COR-L47 (cell line): ENCODE measurements at places on chromosomes 6 and 20.

- no peak for DNase-seq
Observed at GRCh38 chr6:14948586-14949245, 297.2 kb upstream of the JARID2 start.

GRCh38 chr20:62045118-62045517, 20.6 kb downstream of the TAF4 start:
- DNase-seq, result no peak

DNA sequence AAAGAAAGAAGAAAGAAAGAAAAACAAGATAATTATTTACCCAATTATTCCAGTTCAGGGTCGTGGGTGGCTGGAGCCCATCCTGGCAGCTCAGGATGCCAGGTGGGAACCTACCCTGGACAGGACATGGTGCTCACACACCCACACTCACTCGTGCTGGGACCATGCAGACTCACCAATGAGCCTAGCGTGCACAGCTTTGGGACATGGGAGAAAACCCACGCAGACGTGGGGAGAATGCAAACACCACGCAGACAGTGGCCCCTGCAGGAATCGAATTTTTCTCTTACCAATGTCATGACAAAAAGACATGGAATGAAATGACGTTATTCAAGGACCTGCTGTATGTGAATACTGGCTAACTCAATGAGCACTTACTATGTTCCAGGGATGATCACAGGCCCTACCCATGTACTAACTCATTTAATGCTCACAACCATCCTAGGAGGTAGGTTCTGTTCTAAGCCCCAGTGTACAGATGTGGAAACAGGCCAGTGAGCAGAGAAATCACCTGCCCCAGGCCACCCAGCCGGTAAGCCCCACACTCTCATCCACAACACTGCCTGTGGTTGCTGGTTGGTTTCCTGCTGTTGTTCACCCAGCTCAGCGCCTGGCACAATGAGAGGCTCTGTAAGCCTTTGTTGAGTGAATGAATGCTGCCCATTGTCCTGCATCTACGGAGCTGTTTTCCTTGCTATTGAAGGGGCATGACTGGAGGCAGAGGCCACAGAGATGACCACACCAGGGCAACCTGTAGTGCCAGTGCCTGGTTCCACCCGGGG, 6.8 kb upstream of the PI16 start:
- DNase-seq, result no peak

DNA sequence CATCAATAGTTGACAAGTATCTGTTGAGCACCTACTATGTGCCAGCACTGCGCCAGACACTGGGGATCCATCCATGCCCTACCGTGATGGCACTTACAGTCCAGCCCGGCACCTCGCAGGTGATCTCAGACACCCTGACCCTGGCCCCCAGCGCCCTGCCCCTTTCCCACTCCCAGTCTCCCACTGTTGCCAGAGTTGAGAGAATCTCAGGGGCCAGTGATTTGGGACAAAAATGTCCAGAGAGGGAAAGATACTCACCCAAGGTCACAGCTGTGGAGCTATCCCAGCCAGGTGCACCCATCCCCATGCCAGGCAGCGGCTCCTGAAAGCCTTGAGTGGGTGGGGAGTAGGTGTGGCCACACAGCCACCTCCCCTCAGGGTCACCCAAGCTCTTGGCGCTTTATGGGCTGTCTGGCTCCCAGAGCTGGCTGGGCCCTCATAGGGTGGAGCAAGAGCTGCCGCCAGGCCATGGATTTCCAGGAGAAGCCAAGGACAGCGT, 3.3 kb downstream of the PI16 start:
- DNase-seq, result no peak

GRCh38 chr6:24323632-24324337, 34.1 kb downstream of the DCDC2 start:
- DNase-seq, result no peak

DNA sequence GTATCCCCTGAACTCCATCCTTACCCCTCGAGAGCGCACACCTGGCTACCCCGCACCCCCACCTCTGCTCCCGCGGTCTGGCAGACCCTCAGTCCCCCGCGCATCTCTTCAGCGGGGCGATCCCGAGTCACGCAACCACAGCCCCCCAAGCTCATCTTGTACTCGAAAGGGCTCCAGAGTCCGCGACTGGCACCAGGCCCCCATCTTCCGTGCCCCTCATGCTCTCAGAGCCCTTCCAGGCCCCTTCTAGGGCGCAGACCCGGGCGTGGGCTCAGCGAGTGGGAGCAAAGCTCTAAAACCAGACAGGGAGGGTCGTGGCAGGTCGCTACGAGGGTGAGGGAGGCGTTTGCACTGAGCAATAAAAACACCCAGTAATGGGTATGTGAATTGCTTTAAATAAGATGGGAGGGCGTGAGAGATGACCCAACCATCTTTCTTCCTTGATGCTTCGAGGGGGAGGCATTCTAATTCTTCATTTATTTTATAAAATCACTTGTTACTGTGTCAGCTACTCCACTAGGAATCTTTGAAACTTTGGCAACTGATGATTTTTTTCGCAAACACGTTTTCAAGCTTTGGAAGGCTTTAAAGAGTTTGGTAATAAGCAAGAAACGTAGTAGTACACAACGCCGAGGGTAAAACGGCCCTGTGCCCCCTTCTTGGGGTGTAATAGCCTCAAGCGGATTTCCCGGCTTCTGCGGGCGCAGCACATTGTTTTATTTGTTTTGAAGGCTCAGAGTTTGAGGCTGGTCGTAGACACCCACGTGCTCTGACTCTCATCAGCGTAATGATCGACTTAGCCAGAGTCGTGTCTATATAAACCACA, 42.6 kb upstream of the SUPT3H start:
- no peak for DNase-seq

DNA sequence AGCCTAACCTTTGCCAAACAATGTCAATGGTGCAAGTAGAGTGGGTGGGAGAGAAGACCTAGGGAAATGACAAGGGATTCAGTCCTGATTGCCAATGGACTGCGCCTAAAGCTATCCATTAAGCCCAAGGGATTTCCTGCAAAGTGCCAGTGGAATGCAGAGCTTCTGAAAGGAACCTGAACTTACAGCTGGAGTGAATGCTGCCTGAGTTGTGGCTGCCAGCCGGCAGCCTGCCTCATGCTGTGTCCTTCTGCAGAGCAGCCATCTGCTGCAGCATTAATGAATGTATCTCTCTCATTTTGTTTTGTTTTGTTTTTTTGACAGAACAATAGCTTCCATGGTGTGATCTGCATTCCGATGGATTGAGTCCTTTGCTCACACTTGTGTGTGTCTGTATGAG, 44.7 kb downstream of the SLC35F1 start:
- no peak for DNase-seq

DNA sequence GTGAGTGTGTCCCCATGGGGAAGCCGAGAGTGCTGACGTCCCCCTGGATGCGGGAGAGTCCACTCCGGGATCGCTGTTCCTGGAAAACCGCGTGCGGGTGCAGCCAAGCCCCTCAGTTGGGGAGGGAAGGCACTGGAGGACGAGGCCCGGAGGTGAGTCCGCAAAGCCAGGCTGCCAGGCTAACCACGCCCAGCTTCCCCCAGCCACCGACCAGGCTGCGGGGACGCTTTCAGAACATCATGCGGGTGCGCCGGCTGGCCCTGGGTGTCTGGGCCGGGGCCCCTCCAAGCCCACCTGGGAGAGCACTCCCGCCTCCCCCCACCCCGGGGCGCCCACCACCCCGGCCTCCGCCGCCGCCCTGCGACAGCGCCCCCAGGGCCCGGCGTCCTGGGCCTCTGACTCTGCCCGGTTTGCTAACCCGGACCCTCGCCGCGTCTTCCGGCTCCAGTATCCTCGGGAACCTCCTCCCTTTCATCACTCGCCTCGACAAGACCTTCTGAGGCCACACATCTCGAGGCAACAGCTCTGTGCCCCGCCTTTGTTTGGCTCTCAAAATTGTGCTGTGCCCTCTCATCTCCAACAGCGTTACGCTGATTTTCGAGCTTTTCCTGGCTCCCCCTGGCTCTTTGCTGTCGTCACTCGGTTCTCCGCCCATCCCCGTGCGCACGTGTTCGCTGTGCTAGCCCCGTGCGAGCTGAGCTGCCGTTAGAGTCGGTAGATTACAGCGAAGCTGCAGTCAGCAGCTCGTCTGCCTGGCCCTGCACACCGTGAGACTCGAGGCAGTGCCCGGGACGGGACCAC, 47.1 kb upstream of the ENTPD6 start:
- no peak for DNase-seq

DNA sequence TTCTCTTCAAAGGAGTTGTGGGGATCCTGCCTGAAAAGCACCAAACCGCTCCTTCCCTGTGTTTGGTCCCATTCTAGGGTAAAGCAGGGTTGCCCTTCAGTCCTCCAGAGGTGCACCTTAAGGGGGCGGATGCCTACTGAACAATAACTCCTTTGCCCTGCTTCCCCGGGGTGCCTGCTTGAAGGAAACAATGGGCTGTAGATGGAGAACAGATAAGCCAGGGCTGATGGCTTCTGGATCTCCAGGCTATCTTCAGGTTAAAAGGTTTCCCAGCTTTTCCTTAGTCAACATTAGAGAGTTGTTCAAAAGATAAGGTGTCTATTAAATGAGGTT, 5.4 kb upstream of the PRDM1 start:
- DNase-seq, result no peak

DNA sequence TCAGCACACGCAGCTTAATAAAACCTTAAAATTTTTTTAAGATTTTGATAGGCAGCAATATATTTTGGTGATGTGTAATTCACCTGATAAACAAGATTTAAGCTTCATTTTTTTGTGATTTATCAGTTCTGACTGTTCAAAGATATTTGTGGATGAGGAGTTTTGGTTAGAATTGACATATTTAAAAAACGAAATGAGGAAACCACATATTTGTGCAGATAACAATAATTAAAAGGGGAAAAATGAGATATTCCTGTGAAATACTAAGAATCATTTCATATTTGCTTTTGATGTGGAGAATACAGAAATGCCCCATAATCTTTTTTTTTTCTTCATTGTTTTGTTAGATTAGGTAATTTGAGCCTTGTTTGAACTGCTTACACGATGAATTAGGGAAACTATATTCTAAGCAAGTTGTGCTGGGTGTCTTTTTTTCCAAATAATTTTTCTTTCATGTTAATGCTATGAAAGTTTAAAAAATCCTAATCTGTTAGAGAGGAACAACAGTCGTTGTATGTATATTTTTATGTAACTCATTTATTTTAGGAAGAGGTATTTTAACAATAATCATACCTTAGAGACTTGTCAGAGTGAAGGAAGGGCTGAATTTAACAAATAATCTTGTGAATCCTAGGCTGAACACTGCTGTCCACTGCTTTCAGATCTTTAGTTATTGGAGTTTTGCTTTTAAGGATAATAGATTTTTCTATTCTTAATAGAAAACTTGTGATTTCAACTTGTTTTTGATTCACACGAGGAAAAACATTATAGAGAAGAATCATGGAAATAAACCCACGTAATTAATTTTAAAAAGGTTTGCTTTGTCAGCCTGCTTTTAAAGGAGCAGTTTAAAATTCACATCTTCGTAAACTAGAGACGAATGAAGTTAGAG, 4.0 kb downstream of the ARID1B start:
- DNase-seq, result no peak

- DNase-seq, result no peak
Observed at GRCh38 chr6:74610352-74610751, 595.5 kb downstream of the COL12A1 start.

DNA sequence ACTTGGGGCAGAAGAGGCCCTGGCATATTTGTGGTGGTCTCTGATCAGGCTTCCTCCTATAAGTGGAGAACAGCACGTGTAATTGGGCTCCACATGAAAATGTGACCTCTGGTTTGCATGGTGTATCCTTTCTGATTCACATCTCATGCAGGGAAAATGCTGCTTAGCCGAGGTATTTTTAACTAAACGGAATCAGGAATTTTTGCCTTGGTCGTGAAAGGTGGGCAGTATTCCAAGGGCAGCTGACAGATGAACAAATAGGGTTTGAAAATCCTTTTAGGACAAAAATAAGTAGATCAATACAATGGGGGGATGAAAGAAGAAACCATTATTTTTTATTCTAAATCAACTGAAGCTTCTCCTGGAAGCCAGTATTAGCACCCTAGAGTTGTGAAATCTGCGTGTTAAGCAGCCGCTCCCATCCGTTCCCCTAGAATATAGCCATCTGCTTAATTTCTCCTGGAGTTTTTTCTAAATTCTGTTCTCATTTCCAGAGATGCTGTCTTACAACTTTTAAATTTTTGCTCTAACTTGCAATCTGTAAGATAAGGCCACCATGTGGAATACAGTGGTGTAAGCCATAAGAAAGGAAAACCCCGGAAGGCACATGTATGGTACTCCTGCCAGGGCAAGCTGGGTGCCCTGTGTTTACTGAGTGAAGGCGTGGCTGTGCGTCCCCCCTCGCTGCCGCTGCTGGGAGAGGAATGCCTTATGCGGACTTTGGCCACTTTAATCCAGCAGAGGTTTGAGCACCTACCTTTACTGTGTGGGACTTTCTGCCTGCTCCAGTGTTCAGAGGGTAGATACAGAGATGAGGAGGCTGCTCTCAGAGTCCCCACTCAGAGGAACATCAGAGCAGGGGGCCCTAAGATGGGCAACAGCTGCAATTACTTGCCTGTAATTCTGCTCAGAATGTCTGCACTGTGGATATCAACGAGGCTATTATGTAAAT, 52.4 kb downstream of the SYNJ2 start:
- DNase-seq, result no peak

DNA sequence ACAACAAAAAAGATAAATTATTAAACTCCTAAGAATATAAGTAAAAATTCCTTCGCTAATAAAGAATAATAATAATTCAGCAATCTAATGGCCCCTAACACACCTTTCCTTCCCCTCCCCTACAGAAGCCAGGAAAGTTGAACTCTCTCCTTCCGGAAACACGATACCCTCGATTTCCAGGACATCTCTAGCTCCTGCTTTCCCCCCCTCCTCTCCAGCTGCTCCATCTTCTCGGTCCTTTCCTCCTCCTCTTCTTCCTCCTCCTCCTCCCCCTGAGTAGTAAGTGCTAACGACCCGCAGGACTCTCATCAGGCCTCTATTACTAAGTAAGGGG, 603 bp downstream of the TASP1 start:
- DNase-seq, result no peak

GRCh38 chr6:130661077-130661476, 166.1 kb upstream of the SMLR1 start:
- DNase-seq, result no peak

GRCh38 chr20:50679753-50680104, 11.6 kb downstream of the RIPOR3 start:
- no peak for DNase-seq

DNA sequence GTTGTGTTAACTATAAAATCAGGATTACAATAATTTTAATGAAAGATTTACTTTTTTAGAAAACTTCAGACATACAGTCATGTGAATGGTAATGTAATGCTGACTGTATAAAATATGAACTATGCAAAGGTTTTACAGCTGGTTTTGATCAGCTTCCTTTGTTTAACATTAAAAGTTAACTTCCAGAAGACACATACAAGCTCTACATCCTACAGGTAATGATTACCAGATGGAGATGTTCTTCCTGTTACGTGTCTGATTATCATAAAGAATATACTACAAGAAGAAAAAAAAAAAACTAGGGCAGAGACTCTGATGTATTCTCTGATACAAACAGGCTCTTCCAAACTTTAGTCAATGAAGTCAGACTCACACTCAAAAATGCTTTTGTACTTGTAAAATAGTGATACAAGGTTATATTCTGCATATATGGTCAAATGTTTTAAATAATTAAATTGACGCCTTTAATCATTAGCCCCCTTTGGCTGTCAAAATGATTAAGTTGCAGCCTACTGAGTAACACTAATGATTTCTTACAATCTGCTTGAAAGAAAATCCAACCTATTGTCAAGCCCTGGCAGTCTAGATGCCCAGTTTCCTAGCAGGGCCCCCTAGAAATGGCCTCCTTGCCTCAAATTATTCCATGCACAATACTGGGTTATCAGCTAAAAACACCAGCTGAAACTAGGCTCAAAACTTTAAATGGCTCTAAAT, 251.8 kb upstream of the RUNX2 start:
- DNase-seq, result no peak

- no peak for DNase-seq
Observed at GRCh38 chr6:128339635-128340450, 180.6 kb downstream of the PTPRK start.

- no peak for DNase-seq
Observed at GRCh38 chr6:160940197-160940596, 51.4 kb upstream of the MAP3K4 start.
